ENCODE measurements at places on chromosomes 4 and X.
A peak's percentile ranks its signal among the peaks of the same experiment; 100 is the strongest.

DNA sequence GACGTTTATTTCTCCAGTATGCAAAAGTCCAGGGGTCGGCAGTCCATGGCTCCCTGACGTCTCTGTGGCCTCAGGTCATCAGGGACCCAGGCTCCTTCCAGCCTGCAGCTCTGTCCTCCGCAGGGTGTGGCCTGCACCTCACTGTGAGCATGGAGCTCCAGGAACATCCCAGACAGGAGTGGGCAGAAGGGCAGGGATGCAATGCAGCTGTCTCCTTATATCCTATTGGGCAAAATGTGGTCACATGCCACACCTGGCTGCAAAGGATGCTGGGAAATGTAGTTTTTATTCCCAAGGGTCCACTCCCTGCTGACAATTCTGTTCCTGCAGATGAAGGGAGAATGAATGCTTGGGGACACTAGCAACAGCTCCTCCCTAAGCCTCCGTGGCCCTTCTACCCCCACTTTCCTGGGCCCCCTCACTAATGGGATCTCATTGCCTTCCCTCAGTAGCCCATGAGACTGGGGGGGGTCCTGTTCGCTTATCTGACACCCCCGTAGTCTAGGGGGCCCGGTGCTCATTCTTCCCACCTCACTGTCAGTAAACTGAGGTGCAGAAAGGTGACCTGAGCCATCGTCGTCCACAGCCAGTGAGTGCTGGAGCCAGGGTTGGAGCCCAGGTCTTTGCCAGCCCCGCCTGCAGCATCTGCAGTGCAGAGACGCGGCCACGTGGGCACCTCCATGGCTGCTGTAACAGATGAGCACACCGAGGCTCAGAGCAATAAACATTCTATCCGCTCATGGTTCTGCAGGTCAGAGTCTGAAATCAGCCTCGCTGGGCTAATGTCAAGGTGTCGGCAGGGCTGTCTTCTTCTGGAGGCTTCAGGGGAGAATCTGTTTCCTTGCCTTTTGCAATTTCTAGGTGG, 5.9 kb upstream of the GRPEL1 start:
- DNase-seq: no peak

DNA sequence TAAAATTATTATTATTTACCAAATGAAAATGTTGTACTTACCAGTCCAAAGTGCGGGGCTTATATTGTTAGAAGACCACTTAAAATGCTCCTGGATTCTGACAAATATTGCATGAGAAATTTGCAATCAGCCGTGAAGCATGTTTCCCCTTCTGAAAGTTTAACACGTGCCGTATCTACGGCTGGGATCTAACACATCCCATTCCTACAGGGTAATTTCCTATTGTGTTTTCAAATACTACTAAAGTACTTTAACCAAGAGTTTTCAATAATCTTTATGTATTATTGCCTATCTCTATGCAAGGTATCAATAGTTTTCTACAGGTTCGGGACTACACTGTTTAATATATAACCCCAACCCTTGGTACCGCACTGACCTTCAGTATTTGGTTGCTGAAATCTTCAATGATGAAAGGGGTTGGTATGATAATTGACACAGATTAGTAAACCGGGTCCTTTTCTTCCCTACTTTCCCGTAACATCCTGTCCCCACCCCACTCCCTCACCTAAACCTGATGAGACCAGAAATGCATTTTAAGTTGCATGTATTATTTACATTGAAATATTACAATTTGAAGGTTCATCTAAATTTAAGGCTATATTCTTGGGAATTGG, 795 bp upstream of the BRWD3 start:
- peak; percentile 0 for DNase-seq

DNA sequence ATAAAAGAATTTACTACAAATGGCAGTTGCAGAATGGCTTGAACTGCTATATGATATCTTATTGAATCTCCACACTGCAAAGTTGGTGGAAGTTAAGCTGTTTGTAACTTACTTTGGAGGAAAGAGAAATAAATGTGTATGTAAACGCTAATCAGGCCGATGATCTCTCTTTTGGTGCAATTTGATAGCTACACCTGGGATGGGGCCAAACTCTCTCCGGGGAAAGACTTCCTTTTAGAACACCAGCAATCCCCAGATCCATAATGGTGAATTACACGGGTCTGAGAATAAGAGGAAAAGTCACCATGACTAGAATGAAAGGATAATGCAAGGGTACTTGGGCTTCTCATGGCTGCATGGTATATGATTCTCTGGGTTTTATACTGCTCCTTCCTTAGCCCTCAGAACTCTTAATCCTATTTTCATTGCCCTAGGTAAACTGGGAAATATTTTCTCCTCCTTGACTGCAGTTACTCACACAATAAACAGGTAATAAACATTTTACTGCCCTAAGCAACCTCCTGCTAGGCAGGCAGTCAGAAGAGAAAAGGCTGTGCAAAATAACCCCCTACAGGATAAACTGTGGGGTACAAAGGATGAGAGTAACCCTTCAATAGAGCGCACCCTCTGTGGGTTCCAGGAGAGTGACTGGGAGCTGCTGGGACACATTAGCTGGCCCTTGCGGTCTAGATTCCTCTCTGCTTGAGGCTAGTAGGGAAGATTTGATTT, 109.3 kb downstream of the MGST2 start:
- no peak for DNase-seq

DNA sequence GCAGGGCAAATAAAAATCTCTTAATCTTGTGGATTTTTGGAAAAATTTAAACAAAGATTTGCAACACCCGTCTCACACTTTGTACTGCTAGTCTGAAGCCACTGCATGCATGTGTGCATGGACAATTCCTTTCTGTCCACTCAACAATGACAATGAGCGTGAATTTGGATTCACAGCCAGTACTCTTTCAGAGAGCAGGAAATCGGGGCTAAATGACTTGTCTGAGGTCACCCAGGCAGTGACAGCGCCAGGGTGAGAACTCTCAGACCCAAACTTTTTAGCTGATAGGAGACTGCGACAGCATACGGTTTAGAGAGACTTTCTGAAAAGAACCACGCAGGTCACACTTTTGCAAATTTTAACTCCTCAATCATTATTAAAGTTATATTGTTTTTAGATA, 90.9 kb downstream of the ZNF827 start:
- no peak for DNase-seq

DNA sequence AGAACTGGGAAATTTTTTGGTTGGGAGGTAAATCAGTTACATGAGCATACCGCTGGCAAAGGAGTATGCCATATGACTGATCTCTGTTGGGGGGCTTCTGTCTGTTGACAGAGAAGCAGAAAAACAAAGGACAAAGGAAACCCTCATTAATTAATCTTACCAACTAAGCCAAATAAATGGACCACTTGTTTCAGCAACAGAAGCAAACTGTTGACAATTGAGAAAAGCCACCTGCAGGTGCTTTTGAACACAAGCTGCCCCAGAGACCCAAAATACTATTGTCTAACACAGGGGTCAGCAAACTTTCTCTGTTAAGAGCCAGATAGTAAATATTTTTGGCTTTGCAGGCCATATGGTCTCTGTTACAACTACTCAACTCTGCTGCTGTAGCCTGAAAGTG, 7.0 kb upstream of the FRYL start:
- DNase-seq: no peak

- DNase-seq: no peak
Observed at GRCh38 chr4:88002786-88003185, 4.6 kb upstream of the PKD2 start.

DNA sequence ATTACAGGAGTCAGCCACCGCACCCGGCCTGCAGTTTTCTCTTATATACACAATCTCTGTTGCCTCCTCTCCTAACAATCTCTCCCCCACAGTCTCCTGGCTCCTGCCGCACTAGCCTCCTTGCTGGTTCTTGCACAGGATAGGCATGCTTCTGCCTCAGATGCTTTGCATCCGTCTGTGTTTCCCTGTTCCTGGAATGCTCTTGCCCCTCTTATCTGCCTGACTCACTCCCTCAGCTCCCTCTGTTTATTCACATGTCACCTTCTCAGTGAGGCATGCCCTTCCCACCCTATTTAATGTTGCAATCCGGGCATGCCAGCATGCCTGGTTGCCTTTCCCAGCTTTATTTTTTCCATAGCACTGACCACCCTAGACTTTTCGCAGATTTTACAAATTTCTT, 161.9 kb downstream of the PHF8 start:
- no peak for DNase-seq

DNA sequence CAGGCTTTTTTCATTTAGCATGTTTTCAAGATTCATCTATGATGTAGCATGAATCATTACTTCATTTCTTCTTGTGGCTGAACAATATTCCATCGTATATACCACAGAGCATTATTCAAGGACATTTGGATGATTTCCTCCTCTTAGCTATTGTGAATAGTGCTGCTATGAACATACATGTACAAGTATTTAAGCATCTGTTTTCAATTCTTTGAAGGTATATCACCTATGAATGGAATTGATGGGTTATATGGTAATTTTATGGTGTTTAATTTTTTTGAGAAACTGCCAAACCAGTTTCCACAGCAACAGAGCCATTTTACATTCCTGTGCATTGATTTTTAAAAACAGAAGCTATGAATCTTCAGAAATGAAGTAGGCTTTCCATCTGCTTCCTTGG, 36.1 kb upstream of the WDR19 start:
- DNase-seq: no peak

GRCh38 chr4:4502694-4503311, 39.0 kb downstream of the STX18 start:
- no peak for DNase-seq

DNA sequence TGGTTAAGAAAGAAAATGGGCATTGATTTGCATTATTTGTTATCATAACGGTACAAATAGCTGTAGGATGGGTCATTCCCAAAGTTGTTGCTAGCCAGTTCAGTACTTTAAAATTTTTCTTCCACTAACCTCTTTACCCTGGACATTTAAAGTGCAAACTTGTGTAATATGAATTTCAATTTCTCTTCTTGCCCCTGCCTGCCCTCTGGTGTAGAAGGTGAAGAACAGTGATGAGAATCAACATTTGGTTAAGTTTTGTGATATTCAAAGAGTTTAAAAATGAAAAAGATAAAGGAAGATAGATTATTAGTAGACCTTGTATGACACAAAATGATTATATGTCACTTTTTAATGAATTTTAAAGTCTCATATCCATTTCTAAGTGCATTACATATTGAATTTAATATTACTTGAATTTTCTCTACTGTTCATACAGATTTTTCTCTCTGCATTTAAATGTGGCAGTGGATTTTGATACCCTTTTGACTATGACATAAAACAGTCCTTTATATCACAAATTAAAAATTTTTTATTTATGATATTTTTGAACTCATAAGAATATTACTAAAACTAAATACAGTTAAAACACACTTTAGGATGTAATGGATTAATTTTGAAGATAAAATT, 337.7 kb downstream of the BMPR1B start:
- DNase-seq: no peak

DNA sequence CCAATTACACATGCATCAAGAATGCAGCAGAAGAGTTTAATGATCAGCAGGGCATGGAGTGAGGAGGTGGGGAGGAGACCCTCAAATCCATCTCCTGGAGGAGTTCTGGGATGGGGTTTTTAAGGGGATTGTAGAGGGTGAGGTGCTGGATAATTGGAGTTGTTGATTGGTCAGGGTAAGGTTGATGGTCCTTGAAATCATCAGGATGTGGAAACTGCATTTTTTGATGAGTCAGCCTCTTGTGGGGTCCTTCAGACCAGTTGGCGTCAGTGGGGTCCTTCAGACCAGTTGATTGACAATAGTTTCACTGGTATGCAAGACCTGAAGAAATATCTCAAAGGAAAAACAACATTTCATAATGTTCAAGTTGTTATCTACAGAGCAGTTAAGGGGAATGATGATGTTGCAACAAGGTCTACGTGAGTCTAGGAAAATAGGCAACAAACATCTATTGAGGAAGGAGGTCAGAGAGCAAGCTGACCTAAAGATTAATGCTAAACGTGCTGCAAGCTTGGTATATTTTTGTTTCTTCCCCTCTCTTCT, 88.3 kb downstream of the NRK start:
- no peak for DNase-seq

DNA sequence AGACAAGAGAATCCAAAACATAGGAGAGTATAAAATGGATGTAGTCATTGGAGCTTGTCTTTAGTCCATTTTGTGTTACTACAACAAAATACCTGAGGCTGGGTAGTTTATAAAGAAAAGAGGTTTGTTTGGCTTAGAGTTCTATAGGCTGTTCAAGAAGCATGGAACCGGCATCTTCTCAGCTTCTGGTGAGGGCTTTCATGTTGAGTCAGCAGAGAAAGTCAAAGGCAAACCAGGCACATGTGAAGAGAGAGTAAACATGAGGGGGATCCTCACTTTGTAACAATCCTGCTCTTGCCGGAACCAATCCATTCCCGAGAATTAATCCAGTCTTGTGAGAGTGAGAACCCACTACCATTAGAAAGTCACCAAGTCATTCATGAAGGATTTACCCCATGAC, 8.1 kb upstream of the HCCS start:
- DNase-seq: no peak

- DNase-seq: no peak
Observed at GRCh38 chrX:64389489-64389888, 5.8 kb downstream of the MTMR8 start.

GRCh38 chr4:106971636-106972035, 64.5 kb downstream of the DKK2 start:
- DNase-seq: no peak

GRCh38 chr4:76630741-76631140, 195.7 kb downstream of the SHROOM3 start:
- DNase-seq: no peak

GRCh38 chr4:185524888-185525863, 10.1 kb downstream of the PDLIM3 start:
- no peak for DNase-seq

- no peak for DNase-seq
Observed at GRCh38 chrX:12439416-12439815, 301.1 kb downstream of the FRMPD4 start.

DNA sequence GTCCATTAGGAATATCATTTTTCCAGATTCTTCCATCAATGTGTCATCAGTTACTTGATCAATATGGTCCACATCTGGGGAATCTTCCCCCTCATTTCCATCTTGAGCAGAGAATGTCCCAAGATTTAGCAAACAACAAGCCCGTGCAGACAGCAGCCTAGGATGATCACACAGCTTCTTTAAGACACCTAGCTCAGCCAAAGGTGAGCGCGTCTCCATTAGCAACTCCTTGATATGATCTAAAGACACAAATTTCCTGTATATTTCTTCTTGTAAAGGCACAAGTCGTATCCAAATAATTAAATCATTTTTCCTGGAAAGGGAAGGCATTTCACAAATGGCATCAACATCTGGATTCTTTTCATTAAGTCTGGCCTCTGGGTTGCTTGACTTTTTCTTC, 25.8 kb downstream of the PIN4 start:
- DNase-seq: no peak

GRCh38 chr4:27574743-27575142, 714.1 kb downstream of the STIM2 start:
- no peak for DNase-seq

- no peak for DNase-seq
Observed at GRCh38 chrX:78957768-78958130, 12.6 kb downstream of the P2RY10 start.

Measured in GOT3 (cell line).